Foreskin keratinocyte (primary cell): ENCODE measurements at places on chromosomes 5 and 9. TPM values are rescaled to one million over a fixed set of nuclear protein-coding genes. Genes with fewer than 3 reads are reported as not detected.
A peak's percentile ranks its signal among the peaks of the same experiment; 100 is the strongest.

GRCh38 chr5:55071413-55071812 is 31.0 kb upstream of the GZMA start:
- DNase-seq: no peak

Gene SPINK6
- 0.61 and 1.1 TPM in 2 replicates for total RNA-seq

DNA sequence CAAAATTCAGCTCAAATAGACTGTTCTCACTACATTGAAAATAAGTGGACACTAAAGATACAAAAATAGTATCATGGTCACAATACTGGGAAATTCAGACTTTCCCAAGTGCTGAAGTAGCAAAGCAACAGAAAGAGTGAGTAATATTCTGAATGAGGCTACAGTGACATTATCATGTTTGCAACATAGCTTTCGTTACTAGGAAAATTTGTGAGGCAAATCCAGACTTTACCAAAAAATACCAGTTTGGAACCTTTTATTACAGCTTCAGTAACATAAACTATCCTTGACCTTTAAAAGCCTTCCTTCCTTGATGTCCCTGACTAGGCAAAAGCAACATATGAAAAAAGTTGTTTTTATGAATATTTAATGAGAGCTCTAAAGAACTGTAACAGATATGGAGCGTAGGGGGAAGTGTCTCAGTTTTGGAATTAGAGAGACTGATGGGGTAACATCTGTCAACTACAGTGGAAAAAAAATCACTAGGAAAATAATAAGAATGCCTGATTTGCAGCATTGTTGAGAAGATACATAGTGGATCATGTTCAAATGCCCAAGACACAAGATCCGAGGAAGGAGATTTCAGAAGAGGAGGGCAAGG is 312.9 kb downstream of the ADGRV1 start:
- no peak for DNase-seq

- no peak for DNase-seq
Measured at GRCh38 chr5:90097082-90097477, 312.5 kb downstream of the CETN3 start.

Gene INSL4
- not detected in 2 replicates for total RNA-seq

GRCh38 chr5:148491015-148491792 is 107.4 kb downstream of the FBXO38 start:
- no peak for DNase-seq

- peak; percentile 21 for DNase-seq
Measured at GRCh38 chr9:31103836-31104235, 1280.6 kb upstream of the ACO1 start.

- no peak for DNase-seq
Measured at GRCh38 chr9:107112707-107113243, 170.3 kb upstream of the RAD23B start.

- no peak for DNase-seq
Measured at GRCh38 chr5:8382456-8382855, 513.5 kb downstream of the MTRR start.

GRCh38 chr5:129506086-129506485 is 46.0 kb downstream of the ADAMTS19 start:
- peak; percentile 69 for DNase-seq

Gene MAP3K1
- total RNA-seq: 11.9 and 13.6 TPM in 2 replicates

Gene C1QTNF2
- 0.25 and 0.37 TPM in 2 replicates for total RNA-seq

GRCh38 chr9:112056996-112057395 is 118.1 kb downstream of the SUSD1 start:
- no peak for DNase-seq

DNA sequence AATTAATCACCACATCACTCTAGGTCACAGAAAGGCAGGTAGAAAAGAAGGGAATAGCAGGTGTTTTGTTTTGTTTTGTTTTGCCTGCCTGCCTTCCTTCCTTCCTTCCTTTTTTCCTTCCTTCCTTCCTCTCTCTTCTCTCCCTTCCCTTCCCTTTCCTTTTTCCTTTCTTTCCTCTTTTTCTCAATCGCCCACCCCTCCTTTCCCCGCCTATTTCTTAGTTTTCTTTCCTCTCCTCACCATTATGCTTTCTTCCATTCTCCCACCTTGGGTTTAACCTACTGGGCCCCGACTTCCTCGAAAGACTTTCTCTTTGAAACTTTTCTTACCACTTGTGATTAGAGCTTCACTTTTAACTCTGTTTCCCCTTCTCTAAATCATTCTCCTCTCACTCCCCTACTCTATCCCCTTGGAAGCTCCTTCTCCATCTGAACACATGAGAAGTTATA is 231.3 kb upstream of the CD180 start:
- DNase-seq: no peak

Gene SHOC1
- 0.03 and 0.04 TPM in 2 replicates for total RNA-seq

DNA sequence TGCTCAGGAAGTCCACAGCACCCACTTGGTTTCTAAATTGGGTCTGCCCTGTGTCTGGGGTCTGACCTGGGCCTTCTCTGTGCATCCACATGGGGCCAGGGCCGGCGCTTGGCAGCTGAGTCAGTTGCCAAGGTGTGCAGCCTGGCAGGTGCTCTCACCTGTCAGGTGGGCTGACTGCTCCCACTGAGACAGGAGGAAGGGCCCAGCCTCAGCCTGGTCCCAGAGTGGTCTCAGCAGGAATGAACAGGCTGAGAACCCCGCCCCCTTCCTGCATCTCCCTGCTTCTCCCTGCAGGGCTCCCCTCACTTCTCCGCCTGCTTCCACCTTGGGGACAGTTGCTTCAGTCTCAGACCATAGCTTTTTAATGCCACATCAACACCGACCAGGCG is 60.5 kb downstream of the BARX1 start:
- no peak for DNase-seq

- no peak for DNase-seq
Measured at GRCh38 chr9:126205265-126205664, 121.4 kb upstream of the MVB12B start.

DNA sequence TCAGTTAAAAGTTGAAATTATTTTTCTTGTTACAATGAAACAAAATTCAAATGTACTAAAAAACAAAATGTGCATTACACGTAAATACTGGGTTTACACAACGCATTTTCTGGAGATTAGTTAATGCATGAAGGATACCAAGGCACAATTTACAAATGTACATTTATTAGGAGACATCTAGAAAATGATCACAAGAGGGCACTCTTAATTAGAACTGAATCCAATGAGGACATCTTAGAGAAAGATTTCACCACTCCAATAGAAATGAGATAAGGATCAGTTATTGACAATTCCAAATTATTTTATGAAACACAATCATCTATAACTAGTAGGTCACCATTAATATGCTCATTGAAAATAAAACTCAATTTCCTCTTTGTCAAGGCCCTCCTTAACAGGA is 36.6 kb upstream of the CDH12 start:
- no peak for DNase-seq

Gene CFAP90
- total RNA-seq: not detected in 2 replicates

Gene HSD17B4
- total RNA-seq: 119 and 124 TPM in 2 replicates

DNA sequence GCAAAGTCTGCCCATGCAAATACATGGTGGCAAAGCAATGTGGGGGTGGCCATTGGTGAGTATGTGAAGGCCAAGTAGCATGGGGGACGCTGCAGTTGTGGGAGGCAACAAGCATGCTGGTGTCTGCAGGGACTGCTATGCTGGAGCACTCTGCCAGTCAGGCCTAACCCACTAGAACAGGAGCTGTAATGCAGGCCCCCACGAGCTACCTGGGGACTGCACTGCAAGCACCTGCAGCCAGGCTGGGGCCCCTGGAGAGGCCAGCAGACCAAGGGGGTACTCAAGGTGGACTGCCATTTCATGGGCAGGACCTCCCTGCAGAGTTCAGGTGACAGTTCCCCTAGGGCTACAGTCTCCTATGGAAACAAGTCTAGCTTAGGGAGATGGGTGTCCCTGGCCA is 183.8 kb upstream of the PDE4D start:
- no peak for DNase-seq

DNA sequence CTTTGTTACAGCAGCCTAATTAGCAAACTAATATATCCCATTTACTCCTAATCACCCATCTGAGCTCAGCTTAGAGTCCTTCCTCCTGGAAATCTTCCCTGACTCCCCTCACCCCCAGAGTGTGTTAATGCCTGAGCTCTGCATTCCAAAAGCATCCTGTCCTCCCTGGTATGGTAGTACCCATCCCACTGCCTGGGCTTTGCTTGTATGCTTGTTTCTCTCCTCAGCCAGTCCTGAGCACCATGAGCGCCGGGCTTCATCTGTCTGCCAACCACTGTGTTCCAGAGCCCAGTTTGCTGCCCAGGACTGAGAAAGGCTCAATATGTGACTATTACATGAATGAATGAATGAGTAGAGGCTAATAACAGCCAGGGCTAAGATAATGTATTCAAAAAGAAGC is 272.4 kb downstream of the CDK5RAP2 start:
- DNase-seq: no peak

DNA sequence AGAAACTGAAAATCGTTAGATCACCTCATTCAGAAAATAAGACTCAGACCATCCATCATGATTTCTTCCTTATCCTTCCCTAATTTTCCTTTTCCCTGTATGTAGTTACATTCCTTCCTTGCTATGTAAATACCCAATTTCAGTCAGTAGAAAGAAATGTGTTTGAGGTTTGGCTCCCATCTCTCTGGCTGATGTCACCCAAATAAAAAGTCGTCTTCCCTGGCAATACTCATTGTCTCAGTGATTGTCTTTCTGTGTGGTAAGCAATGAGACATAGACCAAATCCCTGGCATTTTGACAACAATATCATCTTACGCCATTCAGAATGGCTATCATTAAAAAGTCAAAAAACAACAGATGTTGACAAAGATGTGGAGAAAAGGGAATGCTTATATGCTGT is 303.9 kb upstream of the EDIL3 start:
- peak; percentile 81 for DNase-seq

- no peak for DNase-seq
Measured at GRCh38 chr5:154647114-154647760, 107.9 kb upstream of the LARP1 start.

Gene TMEM171
- total RNA-seq: 8.0 and 9.8 TPM in 2 replicates

Gene CNTFR
- total RNA-seq: not detected in 2 replicates

Gene LRRC19
- total RNA-seq: not detected in 2 replicates

- DNase-seq: peak; percentile 90
Measured at GRCh38 chr9:94672811-94673487, 33.6 kb upstream of the FBP1 start.

GRCh38 chr9:135661816-135662560 is 1.1 kb upstream of the LCN9 start:
- DNase-seq: no peak

GRCh38 chr5:6788439-6788838 is 75.2 kb downstream of the TENT4A start:
- DNase-seq: no peak

- DNase-seq: no peak
Measured at GRCh38 chr5:179079165-179079987, 19.2 kb downstream of the ZNF354C start.

DNA sequence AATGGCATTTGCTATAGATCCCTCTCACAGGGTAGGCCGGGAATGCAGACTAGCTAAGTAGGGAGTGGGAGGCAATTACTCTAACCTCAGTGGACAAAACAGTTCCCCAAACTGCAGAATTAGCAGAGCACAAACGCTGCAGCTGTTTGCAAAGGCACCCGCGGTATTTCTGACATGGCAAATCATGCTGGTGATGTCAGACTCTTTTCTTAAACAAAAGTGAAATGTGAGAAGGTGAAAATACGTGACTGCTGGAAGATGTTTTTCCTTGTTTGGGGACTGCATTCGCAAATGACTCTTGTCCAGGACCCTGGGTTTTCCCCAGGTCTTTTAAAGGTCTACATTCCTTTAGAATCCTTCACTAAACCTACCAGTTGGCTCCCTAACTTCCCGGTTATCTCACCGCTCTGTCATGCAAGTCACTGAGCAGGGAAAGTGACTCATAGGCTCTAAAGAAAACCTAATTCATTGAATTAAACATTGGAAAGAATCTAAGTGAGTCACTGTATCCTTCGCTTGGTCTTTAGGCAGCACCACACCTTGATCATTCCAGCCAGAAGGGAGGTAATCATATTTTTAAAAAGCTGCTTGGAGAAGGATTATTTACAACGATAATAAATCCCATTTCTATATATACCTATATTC is 91.5 kb upstream of the DNAH5 start:
- DNase-seq: peak; percentile 100

DNA sequence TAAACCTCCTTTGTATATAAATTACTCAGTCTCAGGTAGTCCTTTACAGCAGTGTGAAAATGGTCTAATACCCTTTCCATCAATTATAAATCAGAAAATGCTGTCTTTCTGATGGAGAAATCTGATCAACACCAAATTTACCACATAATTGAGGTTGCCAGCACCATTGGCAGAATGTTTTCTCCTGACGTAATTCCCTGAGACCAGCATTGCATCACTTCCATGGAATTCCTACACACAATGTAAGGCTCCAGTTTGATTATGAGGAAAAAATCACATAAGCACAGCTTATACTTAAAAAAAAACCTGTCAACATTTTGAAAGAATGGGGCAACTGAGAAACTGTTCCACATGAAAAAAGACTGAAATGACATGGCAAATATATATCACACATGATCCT is 618.7 kb upstream of the CDH6 start:
- no peak for DNase-seq

DNA sequence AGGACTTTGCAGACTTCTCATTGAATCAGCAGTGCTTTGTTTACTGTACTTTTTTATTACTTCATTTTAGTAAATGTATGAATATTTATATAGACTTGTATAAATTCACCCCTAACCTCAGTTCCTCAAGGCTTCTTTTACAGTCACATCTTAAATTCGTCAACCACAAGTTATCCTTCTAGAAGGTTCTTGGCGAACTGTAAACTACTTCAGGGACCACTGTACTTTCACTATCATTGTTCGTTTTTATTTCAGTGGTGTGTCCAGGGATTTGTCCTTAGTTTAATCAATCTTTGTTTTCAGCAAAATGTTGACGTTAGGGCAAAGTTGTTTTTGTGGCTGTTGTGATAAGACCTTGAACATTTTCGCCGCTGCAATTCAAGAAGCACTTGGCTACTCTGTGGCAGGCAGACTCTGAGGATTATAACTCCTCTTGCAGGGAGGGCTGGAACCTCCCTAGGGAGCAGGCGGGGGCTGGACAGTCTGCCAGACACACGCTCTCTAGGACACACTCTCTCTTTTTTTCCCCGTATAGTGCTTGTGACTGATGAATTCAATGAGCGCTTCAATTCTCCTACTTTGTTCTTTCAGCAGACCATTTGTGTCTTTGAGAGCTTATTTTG is 252.8 kb downstream of the FBXL7 start:
- DNase-seq: no peak

Gene MTMR12
- 17.1 and 19.3 TPM in 2 replicates for total RNA-seq

GRCh38 chr5:166192696-166193095 is 2098.7 kb upstream of the WWC1 start:
- no peak for DNase-seq

- no peak for DNase-seq
Measured at GRCh38 chr5:15823398-15823797, 323.4 kb downstream of the FBXL7 start.

DNA sequence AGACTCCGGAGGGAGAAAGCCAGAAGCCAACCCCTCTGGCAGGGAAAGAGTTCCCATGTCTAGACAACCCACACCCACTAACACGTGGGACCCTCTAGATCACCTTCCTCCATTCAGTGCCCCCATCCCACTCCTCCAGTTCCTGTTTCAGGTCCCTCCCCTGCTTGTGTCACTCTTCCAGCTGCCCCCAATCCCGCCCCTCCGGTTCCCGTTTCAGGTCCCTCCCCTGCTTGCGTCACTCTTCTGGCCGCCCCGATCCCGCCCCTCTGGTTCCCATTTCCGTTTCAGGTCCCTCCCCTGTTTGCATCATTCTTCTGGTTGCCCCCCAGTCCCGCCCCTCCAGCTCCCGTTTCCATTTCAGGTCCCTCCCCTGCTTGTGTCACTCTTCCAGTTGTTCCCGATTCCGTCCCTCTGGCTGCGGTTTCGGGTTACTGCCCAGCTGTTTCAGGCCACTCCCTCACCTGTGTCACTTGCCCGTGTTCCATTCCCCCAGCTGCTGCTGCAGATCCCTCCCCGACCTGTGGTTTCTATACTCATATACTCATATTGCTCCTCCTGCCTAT is 64.8 kb upstream of the RANBP6 start:
- peak; percentile 91 for DNase-seq
